Mesothelial cell of epicardium (in vitro differentiated cells): ENCODE measurements at places on chromosomes 3 and 15.

DNA sequence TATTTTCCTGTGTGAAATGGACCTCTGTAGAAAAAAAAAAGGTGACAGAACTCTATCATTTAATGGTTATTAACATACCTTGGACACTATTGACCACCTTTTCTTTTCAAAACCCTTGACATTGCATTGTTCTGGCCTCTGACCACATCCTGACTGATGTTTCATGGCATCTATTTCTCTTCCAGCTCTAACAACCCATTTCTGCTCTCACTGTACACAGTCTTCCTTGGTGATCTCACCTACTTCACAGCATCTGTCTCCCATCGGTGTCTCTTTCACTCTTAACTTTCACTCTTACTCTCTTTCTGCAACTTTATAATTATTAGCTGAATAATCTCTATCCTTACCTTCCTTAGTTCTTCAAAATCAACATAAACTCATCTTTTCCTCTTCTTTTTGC is 217.4 kb upstream of the CD96 start:
- no peak for DNase-seq

- DNase-seq = no peak
Observed at GRCh38 chr15:70401709-70402108, 304.0 kb upstream of the TLE3 start.

DNA sequence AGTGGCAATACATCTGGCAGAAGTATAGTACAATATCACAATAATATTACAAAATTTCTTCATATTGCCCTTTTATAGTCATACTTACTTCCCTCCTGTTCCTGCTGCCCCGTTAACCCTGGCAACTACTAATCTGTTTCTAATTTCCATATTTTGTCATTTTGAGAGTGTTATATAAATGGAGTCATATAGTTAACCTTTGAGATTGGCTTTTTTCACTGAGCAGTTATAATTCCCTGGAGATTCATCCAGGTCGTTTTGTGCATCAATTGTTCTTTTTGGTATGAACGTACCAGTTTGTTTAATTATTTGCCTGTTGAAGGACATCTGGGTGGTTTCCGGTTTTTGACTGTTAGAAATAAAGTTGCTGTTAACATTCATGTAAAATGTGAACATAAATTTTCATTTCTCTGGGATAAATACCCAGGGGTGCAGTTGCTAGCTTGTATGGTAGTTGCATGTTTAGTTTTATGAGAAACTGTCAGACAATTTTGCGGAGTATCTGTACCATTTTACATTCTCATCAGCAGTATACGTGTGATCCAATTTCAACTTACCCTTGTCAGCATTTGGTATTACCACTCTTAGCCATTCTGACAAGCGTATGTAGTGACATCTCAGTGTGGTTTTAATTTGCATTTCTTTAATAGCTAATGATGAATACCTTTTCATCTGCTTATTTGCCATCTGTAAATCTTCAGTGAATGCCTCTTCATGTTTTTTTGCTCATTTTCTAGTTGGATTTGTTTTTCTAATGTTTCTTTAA is 32.2 kb upstream of the IL20RB start:
- no peak for DNase-seq

- no peak for DNase-seq
Observed at GRCh38 chr3:169663951-169664820, 674 bp upstream of the MECOM start.

DNA sequence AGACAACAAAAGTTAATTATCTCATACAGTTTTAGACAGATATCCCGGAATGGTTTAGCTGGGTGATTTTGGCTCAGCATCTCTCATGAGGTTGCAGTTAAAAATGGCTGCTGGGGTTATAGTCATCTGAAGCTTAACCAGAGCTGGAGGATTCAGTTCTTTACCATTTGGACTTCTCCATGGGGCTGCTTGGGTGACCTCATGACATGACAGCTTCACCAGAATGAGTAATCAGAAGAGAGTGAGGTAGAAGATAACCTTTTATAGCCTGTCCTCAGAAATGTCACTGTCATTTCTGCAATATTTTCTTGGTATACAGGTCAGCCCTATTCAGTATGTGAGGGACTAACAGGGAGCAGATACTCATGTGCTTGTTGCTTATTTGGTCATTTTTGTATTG is 30.9 kb downstream of the TFG start:
- no peak for DNase-seq
